ENCODE measurements at places on chromosomes 12 and 14. TPM values are rescaled to one million over a fixed set of nuclear protein-coding genes. Genes with fewer than 3 reads are reported as not detected.

The COCH gene
- total RNA-seq = 25.7 TPM

The NAV3 gene
- 5.9 TPM for total RNA-seq

The LAG3 gene
- 0.90 TPM for total RNA-seq

The AMN gene
- 0.32 TPM for total RNA-seq

The ASCL1 gene
- not detected for total RNA-seq

The PTGDR gene
- total RNA-seq = not detected

The ADCY6 gene
- 12.2 TPM for total RNA-seq

The CLEC4C gene
- not detected for total RNA-seq

The SLC24A4 gene
- total RNA-seq = 0.41 TPM

The SERPINA10 gene
- not detected for total RNA-seq

The KIF26A gene
- 1.9 TPM for total RNA-seq

The LIN7A gene
- total RNA-seq = 0.27 TPM

The KRT6C gene
- total RNA-seq = not detected

The NID2 gene
- 31.9 TPM for total RNA-seq

The TCL1B gene
- total RNA-seq = not detected

The PIWIL1 gene
- not detected for total RNA-seq

The GALNT16 gene
- total RNA-seq = 3.3 TPM

The SLC17A8 gene
- not detected for total RNA-seq
